ENCODE measurements at places on chromosomes 12 and 14.

- no peak for DNase-seq
These were observed 279.1 kb downstream of the BTG1 start for GRCh38 chr12:91866566-91866965.

DNA sequence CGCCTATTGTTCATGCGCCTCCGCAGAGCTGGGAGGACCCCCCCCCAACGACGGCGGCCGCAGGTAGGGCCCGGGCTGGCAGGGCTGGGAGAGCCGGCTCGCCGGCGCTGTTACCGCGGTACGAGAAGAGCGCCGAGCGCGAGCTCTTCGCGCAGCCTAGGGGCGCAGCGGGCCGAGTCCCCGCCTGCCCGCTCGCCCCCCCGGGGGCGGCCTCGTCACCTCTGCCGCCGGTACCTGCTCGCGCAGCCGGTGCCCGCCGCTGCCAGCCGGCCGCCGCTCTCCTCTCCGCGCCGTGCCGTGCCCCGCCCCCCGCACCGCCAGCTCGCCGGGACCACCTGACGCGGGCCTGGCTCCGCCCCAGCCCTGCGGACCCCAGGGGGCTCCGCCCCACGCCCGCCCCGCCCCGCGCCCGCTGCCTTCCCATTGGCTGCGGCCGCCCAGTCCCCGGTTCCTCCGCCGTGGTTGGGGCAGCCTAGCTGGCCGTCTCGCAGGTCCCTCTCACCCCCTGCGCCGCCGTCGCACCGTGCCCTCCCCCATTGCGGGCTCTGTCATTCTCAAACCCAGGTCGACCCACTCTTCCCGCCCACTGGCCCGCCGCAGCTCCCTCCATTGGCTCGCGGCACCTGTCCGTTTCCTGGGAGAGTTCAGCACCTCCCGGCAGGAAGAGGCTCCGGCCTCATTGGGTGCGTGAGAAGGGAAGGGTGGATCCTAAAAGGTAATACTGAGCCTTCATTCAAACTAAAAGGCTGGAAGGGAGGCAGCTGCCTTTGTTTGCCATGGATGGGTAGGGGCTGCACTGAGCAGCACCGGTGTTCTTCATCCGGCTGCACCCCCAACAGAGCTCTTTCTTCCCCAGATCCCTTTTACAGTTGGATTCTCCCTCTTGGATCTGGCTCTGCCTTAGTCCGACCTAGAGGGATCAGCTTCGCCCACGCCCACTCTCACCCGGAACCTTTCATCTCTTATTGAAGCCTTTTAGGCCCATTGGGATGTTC, at the start of gene MAP3K9:
TSS of gene MAP3K9 (minus strand) at position 289 of the 995 bp plus-strand sequence. CDS start 342 bp downstream, outside the sequence.
- no peak for DNase-seq

GRCh38 chr12:29582146-29582545, 84.7 kb upstream of the OVCH1 start:
- no peak for DNase-seq

GRCh38 chr14:85471744-85472143, 58.2 kb upstream of the FLRT2 start:
- peak; percentile 62 for DNase-seq

DNA sequence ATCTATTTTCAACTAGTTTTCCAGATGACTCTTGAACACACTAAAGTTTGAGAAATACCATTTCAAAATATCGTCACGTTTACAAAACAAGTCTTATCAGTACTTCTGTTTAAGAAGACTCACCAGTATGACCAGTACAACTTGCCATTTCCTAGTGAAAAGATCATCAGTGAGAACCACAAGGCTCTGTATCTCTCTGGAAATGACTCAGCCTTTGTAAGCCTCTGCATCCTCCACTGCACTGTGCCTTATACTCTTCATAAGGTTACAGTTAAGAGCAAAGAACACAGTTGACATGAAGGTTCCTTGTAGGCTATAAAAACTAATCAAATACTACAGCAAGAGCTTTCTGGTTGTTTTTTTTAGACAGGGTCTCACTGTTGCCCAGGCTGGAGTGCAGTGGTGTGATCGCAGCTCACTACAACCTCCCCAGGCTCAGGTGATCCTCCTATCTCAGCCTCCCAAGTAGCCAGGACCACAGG, 5.7 kb upstream of the VTI1B start:
- DNase-seq: peak; percentile 70

- DNase-seq: no peak
These were observed 17.1 kb upstream of the RCOR1 start for GRCh38 chr14:102575160-102575845.

DNA sequence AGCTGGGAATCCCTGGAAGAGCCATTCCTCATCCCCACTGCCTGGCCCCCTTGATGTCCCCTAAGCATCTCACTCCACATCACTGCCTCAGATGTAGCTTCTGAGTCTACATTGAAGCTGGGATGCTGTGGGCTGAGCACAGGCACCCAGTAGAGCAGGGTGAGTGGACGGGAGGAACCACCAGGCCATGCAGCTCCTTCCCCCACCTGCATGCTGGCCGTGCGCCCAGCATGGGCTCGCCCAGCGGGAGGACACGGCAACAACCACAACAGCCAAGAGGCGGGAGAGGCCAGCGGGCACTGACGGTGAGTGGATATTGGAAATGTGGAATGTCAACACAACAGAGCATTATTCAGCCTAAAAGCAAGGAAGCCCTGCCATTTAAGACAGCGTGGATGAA, 310.9 kb downstream of the ADGRD1 start:
- DNase-seq: no peak
